ENCODE measurements at places on chromosomes 16 and 17.

DNA sequence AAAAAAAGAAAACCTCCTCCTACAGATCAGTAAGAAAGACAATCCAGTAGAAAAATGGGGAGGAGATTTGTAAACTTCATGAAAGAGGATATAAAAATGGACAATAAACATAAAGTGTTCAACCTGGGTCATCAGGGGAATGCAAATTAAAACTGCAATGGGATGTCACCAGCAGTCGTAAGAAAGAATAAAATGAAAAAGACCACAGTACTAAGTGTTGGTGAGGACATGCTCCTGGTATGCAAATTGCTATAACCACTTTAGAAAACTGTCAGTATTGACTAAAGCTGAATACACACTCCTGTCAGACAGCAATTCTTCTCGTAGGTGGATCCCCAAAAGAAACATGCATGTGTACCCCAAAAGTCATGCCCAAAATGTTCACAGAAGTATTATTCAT lies 265.3 kb upstream of the CACNG5 start:
- DNase-seq: no peak

DNA sequence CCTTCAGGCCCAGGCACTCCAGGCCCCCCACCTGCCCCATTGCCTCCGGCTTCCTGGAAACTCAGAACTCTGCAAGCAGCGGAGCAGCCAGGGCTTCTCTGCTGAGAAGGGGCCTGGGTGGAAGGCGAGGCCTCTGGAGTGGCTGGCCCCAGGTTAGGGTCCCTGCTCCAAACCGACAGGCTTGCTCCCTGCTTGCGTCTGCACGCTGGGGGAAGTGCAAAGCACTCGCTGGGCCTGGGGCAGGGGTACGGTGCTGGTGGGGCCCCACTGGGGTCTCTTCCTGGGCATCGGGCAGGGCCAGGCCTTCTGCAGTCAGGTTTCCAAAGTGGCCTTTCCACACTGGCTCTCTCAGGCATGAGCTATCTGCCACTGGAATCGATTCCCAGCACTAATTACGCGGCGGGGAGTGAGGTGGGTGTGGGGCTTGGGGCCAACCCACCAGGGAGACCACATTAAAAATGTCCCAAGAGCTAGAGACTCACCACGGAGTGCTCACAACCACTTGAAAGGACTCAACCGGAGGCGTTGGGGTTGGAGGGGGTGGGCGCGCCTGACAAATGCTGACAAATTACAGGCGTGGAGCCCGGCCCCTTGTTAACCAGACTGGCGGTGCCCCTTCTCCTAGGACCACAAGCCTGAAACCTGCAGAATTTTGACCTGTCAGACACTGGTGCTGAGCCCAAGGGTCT lies 17.9 kb downstream of the FAM83G start:
- peak; percentile 38 for DNase-seq

GRCh38 chr17:78421534-78422266 lies 43.3 kb downstream of the PGS1 start:
- DNase-seq: peak; percentile 79

DNA sequence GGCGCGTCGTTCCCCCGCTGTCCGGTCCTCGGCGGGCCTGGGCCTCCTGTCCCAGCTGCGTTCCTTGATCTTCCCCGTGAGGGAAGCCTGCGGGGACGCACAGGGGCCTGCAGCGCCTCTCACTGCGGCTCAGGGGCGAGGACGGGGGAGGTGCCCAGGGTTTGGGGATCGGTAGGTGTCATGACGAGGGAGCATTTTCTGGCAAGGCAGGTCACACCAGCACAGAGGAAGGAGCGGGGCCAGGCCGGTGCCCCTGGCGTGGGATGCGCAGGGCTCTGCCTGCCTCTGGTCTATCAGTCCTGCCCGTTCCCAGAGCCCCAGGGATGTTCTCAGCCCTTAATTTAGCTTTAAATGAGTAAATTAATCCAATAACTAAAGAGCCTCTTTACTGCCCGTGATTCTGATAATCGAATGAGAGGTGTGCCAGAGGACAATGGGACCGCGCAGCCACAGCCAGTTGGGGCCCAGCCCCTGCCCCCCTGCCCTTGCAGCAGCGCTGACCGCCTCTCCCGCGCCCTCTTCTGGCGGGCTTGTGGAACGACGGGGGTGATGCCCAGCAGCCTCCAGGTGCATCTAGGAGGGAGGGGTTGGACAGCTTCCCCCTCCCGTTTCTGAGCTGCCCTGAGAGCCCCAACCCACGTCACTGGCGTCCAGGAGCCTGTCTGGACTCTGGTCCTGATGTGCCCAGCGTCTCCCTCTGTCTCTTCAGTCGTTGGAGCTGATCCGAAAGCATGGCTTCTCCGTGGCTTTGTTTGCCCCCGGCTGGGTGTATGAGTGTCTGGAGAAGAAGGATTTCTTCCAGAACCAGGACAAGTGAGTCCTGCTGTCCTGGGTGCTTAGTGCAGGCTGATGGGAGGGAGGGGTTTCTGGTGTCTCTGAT lies 7.9 kb downstream of the ENGASE start:
- DNase-seq: peak; percentile 61

DNA sequence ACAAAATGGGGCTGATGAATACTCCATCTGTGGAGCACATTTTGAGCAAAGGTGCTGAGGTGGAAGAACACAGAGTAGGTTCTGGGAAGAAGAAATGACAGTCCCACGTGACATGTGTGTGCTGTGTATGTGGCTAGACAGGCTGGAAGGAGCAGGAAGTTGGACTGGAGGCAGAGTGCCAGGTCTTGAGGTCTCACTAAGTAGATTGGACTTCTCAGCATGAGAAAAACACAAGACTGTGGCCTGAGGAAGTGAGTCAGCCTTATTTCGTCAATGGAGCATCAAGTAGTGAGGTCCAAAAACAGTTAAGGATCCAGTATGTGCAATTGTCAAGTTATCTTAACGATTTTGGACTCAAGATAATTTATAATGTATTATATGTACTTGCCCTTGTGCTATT lies 736.5 kb downstream of the KCNJ2 start:
- no peak for DNase-seq

- DNase-seq: no peak
These were observed 52.6 kb downstream of the HIC1 start for GRCh38 chr17:2107506-2107905.

GRCh38 chr16:28103516-28104170 lies 40.1 kb upstream of the GSG1L start:
- DNase-seq: no peak

DNA sequence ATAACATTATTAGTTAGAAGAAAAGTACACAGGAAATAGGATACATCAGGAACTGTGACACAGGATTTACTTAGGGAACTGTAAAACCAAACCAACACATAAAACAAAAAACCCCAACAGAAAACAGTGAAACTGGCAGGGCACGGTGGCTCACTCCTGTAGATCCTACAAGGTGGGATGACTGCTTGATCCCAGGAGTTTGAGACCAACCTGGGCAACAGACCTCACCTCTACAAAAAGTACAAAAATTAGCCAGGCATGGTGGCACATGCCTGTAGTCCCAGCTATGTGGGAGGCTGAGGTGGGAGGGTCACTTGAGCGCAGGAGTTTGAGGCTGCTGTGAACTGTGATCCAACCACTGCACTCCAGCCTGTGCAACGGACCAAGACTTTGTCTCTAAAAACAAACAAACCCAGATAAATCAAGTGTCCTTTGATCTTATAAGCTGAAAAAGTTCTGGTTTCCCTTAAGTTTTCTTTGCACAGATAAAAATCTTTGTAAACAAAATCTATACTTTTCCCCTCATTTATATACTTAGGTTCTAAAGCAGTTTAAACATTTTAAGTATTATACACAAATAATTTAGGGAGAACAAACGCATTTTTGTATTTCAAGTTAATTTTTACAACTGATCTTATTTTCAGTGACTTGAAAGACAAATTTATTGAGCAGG lies 111.5 kb upstream of the TOB1 start:
- no peak for DNase-seq

DNA sequence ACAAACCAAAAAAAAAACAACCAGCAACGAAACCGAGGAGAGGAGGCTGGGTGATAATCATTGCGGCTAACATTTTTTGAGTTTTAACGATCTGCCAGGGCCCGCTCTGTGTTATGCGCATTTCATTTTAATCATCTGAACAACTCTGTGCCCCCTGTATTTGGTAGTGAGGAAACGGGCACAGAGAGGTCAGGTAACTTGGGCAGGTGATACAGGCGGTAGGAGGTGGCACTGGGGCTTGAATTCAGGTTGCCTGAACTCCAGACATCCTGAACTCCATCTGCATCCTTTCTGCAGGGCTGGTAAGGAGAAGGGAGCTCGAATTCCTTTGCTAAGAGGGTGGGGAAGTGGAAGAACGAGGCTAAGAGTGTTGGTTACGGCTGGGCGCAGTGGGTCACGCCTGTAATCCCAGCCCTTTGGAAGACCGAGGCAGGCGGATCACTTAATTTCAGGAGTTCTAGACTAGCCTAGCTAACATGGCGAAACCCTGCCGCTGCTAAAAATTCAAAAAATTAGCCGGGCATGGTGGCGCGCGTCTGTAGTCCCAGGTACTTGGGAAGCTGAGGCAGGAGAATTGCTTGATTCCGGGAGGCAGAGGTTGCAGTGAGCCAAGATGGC lies 1.1 kb downstream of the CLUAP1 start:
- DNase-seq: no peak

DNA sequence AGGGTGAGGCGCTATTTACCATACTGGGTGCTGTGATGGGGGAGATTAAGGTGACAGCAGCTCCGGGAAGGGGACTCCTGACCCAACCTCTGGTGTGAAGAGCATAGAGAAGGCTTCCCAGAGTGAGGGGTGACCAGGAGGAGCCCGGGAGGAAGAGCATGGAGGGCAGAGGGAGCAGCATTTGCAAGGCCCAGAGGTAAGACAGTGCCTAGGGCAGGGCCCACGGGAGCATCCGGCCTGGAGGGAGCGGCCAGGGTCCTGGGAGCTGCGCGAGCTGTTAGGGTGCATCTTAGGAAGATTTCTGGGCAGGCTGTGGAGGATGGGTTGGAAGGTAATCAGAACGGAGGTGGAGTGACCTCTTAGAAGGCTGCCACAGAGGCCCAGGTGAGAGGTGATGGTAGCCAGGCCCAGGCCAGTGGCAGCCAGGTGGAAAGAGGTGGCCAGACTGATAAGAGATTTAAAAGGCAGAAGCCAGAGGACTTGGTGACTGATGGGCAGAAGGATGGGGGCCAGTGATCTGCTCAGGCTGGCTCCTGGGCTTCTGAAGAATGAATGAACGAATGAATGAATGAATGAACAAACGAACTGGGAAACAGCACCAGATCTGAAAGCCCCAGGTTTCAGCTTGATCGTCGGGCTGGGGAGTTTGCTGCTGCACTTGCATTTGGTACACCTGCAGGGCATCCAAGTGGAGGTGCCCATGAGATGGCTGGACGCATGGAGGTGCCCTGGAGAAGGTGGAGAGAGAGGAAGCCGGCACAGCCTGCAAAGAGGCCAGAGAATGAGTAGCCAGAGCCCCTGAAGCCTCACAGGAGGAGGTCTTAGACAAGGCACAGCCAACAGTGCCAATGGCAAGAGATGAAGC lies 13.0 kb upstream of the TMEM92 start:
- DNase-seq: no peak

DNA sequence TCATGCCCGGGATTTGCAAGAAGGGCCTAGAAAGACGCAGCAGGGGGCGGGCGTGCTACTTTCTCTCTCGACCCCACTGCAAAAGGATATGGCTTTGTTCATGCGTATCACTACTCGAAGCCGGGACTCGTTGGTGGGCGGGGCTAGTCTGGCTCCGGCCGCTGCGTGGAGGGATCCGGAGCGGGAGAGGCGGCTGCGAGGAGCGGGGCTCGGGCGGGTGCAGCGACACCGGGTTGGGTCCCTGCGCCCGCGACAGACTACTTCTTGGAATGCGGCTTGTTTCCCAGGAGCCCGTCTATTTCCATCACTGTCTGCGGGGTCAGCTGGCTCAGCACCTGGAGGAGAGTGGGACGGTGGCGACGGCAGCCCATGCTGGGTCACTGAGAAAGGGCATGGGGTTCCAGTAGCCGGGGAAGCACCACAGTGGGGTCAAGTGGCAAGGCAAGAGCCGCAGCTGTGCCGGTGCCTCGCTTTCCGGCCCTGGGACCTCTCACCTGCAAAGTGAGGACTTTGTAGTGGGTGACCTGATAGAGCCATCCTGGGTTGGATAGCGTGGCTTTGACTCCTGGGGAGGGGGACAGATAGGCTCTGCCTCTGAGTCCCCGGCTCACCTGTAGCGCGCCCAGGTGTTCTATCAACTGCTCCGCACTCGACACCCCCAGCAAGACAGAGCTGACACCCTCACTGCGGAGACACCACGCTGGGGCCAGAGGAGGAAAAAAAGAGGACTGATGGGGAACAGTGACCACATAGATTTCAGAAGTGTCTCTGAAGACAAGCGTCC lies 6.6 kb downstream of the KCNAB3 start:
- peak; percentile 88 for DNase-seq

DNA sequence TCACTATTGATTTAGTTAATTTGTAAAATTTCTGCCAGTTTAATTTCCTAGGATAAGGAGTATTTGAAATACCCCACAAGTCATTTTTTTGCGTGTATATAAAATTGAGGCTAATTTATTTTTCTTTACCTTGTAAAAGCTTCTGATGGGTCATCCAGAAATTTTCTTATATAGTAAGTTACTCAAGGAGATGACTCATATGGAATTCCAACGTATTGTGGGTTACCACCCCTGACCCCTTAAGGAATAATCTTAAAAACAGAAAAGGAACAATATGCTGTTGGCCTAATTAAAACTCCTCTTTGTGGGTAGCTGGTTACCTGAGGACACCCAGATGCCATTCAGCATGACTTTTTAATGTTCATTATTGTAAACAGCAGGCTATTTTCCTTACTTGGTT lies 13.6 kb downstream of the HEATR6 start:
- DNase-seq: no peak

GRCh38 chr16:68289202-68289601 lies 21.5 kb downstream of the SLC7A6OS start:
- DNase-seq: no peak

- DNase-seq: no peak
These were observed 69.6 kb upstream of the ATP2A3 start for GRCh38 chr17:4033751-4034251.

DNA sequence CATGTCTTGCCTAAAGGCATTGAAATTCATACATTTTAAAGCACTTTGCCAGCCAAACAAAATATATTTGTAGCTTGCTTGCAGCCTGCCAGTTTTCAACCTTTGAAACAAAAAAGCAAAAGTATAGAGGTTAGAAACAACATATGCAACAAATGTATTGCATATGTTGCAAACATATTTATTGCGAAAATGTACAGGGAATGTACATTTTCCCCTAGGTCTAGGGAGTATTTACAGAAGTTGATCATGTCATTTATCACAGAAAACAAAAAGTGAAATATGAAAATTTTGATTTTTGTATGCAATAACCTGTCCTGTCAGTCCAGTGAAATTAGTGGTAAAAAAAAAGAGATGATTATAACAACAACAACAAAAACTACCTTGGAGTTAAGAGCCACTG lies 171.5 kb downstream of the SPECC1 start:
- DNase-seq: no peak

All from activated CD8-positive, alpha-beta T cell treated with anti-CD3 and anti-CD28 coated beads, Interleukin-2, amount 10 ng/mL, durations not matched to agents 7 days and 5 days (primary cell).